ENCODE measurements at places on chromosomes 11 and 22.
A peak's percentile ranks its signal among the peaks of the same experiment; 100 is the strongest.

DNA sequence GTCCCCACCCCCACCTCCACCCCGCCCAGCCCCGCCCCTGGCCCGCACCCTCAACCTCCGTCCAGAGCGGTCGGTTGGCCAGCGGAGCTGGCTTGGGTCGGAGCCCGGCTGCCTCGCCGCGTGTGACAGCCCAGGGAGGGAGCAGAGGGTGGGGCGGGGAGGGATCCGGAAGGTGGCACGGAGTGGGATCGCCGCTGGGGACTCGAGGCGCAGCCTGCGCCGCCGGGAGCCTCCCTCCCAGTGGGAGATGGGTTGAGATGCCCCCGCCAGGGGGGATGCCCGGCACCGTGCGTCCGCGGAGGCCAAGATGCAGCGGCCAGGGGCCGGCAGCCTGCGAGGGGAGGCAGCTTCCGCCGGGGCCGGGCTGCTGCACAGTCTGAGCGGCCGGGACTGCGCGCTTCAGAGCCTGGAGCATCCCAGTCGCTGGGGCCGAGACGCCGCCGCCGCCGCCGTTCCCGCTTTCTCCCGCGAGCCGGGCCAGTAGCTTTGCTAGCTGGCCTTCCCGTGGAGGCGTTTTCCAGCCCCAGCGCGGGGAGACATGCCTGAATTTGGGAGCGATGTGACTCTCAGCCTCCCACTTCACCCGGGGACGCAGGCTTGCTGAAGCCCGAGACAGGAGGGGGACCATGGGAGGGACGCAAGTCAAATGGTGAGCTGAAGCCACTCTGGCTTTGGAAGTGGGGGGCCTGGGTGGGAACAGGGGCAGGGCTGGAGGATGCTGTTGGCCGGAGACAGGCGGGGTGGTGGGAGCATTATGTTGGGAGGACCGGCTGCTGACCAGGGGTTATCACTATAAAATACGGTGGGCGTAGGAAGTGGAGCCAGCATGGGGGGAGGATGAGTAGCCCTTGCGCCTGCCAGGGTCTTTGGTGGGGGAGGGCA is 40.2 kb downstream of the DIXDC1 start:
- peak; percentile 66 for DNase-seq

DNA sequence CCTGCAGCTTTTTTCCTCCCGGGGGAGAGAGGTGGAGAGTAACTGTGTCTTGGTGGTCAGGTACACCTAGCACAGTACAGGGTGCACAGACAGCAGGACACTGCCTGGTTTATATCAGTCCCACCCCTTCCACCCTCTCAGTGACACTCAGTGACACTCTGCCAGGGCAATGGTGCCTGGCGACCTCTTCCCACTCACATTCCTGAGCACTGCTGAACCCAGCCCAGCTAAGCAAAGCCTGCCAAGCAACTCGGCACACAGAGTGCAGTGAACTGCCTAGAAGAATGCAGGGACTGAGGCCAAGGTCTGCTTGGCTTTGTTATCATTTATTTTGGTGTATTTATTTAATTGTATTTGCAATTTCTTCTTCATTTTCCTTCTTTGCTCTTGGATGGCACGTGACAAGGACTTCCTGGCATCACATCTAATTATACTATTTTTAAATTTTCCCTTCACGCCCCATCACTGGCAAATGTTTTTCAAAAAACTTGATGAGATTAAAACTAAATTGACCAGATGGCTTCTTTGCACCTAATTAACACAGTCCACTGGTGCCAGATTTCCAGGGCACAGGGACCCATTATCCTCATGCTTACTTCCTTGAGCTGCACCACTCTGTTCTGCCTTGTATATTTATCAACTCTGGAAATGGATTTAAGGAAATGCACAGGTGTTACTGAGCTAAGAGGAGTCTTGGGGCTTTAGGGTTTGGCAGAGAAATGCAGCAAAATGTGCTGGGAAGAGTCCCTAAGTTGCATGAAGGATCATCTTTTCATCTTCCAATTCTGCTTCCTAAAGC is 205.6 kb downstream of the ADAMTS15 start:
- no peak for DNase-seq

GRCh38 chr11:6437993-6438392 is 2.8 kb downstream of the HPX start:
- DNase-seq: no peak

- no peak for DNase-seq
These were observed 452 bp upstream of the ATXN10 start for GRCh38 chr22:45670981-45671782.

DNA sequence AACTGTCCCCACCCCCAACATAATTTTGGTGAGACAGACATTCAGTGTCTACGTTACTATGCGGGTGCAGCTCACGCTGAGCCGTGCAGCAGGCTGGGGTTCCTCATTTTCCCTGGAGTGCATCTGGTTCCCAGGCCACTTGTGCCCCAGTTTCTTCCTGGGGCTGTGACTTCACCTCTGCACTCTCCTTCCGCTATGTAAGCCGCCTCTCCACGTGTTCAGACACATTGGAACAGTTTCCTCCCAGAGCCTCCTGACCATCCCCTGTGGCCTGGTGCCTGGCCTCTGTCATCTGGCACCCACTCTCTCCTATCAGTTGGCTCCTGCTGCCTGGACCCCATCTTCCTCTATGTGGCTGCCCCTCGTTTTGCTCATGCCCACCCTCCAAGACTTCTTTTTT is 46.2 kb upstream of the A4GALT start:
- no peak for DNase-seq

GRCh38 chr22:44445307-44445680 is 52.7 kb downstream of the RTL6 start:
- no peak for DNase-seq

DNA sequence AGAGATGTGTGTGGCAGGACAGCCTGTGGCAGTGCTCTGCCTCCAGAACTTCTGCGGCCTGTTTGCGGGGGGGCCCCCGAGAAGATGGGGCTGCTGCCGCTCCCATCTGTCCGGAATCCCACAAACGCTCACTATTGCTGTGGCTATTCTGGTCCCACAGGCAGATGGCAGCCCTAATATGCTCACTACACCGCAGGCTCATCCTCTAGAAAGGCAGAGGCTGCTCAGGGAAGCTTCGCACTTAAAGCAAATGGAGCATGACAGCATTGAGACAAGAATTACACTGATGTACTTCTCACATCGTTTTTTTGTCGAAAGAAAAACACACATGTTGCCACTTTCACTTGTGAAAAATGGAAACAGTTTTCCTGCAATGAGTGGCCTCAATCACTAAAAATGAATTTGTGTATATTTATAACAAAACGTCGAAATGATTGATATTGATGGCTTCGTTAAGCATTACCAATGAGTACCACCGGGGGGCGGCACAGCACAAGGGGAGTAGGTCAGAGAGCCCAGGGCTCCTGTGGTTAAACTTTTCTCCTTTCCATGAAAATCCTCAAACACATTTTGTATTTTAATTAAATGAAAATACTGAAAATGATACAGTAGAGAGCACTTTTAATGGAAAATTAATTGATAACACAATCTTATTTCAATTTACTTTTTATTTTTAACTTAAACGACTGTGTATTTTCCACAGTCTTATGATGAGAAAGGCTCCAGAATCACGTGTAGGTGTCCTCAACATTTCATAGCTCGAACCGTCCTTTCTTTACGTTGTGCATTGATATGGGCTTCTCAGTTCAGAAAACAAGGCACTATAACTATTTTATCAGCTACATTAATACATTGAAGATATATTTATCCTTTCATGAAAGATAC is 69.1 kb downstream of the CTTN start:
- peak; percentile 84 for DNase-seq

- DNase-seq: no peak
These were observed 122.9 kb upstream of the ARHGAP20 start for GRCh38 chr11:110835106-110835505.

GRCh38 chr11:25727944-25728343 is 604.0 kb upstream of the ANO3 start:
- DNase-seq: no peak

DNA sequence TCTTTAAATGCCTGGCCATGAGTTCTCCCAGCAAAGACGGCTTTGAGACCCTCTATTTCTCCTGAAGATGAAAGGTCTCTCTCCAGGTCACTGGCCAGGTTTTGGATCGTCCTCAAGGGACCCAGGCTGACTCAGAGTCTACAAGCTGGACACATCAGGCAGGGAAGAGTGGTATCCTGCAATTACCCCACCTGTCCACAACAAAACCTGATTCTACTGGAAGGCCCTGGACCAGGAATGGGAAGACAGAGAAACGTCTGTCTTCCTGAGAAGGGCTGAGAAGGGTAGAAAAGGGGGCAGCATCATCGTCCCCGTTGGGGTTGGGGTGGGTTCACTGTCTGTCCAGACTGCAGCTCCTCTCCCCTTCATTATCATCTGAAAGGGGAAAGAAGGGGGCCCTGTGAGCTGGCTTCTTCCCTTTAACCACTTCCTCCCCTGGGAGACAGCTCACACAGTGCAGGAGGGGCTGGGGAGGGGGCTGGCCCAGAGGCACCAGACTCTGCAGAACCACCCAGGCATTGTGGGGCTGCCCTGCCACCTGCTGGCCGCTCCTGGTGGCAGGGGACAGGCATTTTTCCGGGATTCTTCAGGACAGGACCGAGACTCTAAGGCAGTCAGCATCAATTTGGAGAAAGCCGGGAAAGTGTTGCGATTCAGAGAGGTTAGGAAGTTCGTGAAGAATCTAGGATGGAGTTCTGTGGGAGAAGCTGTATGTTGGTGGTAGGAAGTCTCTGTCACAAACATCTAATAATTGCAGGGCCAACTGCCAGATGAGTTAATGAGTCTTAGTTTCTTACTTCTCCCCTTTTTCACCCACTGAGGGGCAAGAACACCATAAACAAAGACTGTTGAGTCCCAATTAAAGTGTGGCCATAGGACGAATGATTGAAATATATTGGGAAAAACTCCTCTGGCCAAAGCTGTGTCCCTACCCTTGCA is 57.6 kb downstream of the SYN3 start:
- DNase-seq: peak; percentile 65

DNA sequence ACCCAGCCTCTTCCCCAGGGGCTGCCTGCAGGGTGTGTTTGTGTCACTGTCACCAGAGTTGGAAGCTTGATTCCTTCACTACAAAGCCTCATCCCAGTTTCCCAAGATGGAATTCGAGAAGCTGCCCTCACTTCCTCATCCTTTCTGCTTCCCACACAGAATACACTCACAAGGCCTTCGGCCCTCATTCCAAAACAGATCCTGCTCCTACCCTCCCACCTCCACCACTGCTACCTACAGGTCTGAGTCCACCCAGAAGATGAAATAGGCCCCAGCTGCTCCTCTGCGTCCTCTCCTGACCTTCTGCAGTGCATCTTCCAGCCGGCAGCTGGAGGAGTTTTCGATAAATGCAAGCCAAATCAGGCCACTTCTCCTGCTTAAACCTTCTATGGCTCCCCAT is 6.8 kb upstream of the WNT7B start:
- DNase-seq: no peak

DNA sequence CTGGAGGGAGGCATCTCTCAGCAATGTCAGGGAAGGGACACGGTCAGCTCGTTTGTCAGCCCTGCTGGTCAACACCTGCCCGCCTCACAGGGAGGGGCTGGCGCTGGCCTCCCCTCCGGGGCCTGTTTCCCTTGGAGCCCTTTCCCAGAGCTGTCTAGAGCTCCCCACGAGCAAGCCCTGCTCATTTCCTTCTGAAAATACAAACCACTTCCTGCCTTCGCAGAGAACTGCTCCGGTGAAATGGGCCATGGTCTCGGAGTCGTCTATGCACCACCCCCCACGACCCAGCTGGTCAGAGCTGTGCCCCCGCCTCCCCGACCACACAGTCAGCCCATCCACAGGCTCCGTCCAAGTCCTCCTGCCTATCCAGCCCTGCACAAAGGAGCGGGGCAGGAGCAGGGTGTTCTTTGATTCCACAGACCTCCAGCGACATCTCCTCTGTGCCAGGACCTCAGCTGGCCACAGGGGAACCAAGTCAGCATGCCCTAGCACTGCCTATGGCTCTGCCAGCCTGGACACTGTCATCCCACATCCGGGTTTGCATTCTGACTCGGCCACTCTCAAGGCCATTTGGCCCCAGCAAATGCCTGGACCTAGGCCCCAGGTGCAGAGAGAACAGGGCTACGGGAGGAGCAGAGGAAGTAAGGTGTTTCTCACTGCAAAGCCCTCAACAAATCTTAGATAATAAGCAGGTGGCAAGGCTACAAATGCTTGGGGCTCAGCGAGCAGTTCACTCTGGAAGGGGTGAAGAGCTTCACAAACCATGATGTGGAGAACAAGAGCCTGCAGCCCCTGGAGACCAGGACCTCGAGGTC is 82.1 kb upstream of the WNT11 start:
- peak; percentile 60 for DNase-seq

DNA sequence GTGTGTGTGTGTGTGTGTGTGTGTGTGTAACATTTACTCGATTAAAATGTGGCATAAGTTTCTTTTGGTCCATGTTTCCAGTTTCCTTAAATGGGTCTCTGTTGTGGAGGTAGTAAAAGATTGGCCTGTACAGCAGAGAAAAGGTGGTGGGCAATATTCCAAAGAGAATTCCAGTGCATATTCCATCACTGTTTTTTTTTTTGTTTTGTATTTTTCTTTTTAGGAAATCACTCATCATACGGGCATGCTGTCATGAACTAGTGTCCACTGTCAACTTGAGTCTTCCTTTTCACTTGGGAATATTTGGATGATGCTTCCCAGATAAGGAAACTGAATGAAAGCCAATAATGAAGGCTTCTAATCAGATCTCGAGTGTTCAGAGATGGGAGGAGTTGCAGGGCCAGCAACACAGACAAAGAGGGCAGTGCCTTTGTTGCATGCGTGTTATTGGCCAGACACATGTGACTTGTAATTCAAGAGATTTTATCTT is 95.2 kb upstream of the PDGFD start:
- no peak for DNase-seq

DNA sequence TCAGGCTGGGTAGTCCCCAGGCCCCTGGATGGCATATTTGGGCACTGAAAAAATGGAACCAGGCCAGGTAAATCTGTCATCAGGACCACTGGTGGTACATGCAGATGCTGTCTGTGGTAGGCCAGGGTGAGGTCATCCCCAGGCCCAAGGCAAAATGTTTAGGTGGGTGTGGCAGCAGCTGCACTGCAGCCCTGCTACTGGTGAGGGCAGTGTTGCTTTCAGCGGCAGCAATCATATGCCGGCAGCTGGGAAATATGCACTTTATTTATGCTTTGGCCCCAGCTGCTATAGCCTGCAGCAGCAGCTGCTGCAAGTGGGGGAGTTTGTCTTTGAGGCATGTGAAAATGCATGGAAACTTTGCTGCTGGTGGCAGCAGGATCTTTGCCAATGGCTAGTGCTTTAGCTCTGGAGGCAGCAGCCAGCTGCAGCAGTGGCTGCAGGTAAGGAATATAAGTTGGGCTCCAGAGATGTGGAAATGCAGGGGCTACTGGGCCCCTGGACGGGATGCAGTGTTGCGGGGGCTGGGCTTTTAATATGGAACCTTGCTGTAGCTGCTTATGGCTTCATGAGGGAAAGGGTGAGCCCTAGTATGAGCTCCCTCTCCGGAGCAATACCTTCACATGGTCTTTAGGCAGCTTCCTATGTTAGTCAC is 365.7 kb upstream of the CADM1 start:
- DNase-seq: no peak

DNA sequence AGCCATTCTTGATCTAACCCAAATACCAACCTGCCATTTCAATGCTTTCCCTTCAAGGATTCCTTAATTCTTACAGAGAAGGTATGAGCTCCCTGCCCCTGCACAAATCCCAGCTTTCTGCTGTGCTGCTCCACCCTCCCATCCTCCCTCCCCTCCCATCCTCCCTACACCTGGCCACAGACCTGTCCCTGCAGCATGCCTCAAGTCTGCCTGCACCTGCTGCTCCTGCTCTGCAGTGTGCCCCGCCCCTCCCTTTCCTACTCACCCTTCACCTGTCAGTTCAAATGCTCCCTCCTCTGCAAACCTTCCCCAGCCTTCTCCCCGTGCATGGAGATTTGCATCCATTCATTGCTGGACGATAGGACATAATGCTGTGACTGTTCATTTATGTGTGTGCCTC is 139.9 kb upstream of the NARS2 start:
- DNase-seq: no peak

All from activated CD8-positive, alpha-beta memory T cell treated with anti-CD3 and anti-CD28 coated beads, Interleukin-2, amount 50 U/mL, for 48 hours (primary cell).